ENCODE measurements at places on chromosomes 3 and 15.
A peak's percentile ranks its signal among the peaks of the same experiment; 100 is the strongest.

DNA sequence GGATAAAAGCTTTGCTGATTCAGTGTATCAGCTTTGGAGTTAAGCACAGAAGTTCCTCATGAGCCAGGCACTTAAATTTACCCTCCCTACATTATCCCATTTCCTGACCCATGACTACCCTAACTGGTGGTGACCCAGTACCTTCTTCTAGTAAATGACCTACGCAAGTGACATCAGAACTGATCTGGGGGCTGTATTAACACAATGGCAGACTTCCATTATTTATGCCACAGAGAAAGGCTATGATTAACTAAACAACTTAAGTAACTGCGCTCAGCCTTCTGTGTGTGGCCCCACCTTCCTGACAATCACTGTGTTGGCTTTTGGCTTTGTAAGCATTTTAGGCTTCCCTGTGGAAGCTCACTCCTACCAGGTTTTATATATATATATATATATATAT lies 1.9 kb downstream of the MB21D2 start:
- peak; percentile 14 for DNase-seq

DNA sequence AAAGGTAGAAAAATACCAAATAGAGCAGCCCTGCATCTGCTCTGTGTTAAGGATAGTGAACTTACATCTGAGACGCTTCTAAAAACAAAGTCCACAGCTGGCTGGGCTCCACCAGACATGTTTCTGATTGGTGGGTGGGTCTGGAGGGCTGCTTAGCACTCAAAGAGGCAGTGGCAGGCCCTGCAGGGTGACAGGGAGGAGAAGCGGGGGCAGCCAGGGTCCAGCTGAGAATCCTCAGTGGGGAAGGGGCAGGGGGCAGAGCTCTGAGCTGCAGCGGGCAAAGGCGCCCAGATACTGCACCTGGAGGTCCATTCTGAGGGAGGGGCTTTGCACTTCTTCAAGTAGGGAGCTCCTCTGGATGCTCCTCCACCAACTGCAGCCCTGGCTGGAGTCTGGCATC lies 28.1 kb downstream of the PRR23E start:
- no peak for DNase-seq

DNA sequence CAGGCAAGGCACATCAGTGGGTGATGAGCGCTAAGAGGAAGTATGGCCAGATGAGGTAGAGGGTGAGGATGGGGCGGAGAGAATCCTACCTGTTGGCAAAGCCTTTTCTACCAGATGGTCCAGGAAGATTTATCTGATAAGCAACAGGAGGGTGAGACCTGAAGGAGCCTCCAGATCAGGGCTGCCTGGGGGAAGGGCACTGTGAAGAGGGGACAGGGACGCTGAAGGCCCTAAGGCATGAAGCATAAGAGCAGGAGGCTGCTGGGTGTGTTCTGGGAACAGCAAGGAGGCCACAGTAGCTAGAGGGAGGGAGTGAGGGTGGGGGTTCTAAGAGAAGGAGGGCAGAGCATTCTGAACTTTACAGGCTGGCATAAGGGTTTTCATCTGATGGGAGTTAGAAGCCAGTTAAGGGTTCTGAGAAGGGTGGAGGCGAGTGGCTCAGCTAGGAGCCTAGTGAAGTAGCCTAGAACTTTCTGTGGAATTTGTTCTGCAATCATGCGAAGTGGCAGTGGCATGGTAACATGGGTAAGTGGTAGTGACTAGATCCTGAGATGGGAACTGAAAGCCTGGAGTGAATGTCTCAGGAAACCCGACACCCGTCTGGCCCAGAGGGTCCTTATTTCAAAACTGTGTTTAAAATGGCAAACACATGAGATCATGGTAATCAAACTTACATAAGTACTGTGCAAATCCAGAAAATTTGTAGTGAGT lies 29.9 kb downstream of the CGNL1 start:
- DNase-seq, result peak; percentile 62

- DNase-seq, result no peak
Measured at GRCh38 chr3:196192036-196192523, 19.1 kb downstream of the ZDHHC19 start.

DNA sequence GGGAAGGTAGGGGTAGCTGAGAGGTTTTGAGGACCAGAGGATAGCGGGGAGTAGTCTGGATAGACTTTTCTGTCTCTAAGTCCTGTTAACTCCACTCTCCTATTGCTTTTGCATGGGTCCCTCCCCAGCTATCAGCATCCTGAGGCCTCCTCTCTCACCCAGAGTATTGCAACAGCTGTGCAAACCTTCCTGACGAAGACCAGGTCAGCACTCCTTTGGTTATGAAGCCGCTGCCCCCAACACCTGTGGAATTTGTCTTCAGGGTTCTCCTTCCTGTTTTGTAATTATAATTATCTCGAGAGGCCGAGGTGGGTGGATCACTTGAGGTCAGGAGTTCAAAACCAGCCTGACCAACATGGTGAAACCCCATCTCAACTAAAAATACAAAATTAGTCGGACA lies 24.8 kb downstream of the TYRO3 start:
- DNase-seq, result no peak

DNA sequence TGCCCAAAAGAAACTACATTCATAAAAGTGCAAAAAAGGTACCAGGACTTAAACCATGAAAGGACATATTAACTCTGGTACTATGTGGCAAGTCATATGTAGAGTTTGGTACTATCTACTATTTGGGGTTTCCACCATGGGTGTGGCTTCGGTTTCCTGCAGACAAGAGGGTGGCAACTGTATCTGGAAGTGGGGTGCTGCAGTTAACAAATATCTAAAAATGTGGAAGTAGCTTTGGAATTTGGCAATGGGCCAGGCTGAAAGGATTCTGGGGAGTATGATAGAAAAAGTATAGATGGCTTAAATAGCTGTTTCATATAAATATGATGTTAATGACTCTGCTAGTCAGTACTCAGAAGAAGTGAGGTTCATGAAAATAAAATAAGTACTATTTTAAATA lies 44.0 kb downstream of the PLSCR2 start:
- DNase-seq, result no peak

Measured in NCI-H2171 treated with DMSO at 0.1 percent for 48 hours (cell line).